ENCODE measurements at places on chromosomes 2 and 18.

DNA sequence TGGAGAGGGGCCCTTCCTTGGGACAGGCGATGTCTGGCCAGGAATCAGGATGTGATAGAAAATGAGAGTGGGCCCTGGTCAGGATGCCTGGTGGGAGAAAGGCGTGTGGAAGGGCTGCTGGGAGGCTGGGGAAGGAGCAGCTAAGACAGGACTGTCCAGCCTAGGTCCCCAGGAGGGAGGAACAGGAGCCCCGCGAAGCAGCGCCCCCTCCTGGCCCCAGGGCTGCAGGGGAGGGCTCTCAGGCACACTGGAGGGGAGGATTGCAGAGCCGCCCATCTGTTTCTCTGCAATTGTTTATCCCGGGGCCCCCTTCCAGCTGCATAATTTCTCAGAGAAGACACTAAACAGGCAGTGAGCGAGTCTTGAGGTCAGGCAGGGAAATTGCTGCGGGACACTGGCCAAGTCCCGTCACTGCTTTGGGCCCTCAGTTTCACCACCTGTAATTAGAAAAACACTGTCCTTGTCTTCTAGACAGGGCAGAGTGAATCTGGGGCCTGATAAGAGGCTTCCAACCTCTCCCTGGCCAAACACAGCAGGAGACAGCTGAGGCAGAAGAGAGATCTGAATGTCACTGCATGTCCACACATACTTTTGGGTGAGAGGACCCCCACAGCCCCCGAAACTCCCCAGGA lies 3.9 kb upstream of the NPPC start:
- DNase-seq = no peak

- no peak for DNase-seq
These were observed 30.2 kb downstream of the DIS3L2 start for GRCh38 chr2:231991664-231992063.

GRCh38 chr2:23385351-23385747 lies 370 bp downstream of the KLHL29 start:
- DNase-seq = no peak

- no peak for DNase-seq
These were observed 5.5 kb downstream of the RNPEPL1 start for GRCh38 chr2:240573516-240574385.

DNA sequence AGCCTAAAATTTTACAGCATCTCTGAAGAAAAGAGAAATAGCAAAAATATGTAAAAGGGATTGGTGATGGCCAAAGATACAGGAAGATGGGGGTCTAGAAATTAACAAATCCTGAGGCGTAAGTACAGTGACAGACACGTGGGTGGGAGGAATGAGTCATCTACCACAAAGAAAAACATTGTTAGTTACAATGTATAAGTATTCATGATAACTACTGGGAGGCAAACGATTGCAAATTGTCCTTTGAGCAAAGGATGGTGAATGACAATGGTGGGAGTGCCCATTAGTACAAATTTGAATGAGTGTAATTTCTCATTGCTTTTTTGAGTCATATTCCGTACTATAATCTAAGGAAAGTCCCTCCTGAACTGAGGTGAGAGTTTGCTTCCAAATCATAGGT lies 809.0 kb upstream of the FAM98A start:
- DNase-seq = no peak

DNA sequence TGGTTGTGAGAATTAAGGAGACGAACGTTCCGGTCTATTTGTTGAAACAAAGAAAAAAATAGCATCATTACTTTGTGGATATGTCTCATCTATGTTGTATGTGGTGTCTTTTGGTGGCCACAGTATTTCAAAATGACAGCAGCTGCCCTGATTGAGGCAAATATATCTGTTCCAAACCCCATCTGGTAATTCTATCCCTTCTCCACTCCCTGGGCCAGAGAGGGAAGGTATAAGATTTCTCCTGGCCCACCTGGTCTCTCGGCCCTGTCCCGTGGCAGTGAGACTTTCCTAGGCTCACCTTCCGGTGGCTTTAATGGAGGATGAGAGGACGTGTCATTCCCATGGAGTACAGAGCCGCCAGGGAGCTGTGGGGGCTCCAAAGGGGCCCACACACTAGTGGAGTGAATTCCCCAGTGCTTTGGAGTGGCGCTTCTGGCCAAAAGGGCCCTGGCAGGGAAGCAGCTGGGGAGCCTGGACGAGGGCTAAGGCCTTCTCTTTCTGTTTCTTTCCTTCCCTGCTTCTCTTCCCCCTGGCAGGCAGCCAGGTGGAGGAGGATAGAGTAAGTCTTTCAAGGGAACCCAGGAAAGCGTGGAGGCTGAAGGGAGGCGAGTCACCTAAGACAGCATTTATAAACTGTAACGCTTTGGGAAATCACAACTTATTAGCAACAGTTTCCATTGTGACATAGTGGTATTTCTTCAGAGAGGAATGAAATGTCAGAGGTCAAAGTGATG lies 5.6 kb downstream of the FOSL2 start:
- no peak for DNase-seq

- DNase-seq = no peak
These were observed 25.5 kb downstream of the B4GALT6 start for GRCh38 chr18:31658670-31659575.

GRCh38 chr18:45415614-45416013 lies 199.7 kb upstream of the SLC14A2 start:
- no peak for DNase-seq

GRCh38 chr18:13457327-13457726 lies 238.8 kb downstream of the LDLRAD4 start:
- DNase-seq = no peak

GRCh38 chr2:167637741-167638140 lies 609.7 kb downstream of the STK39 start:
- no peak for DNase-seq
